ENCODE measurements at places on chromosomes 5 and 9.

- DNase-seq = no peak
These were observed 96.2 kb downstream of the C9orf50 start for GRCh38 chr9:129524582-129525270.

DNA sequence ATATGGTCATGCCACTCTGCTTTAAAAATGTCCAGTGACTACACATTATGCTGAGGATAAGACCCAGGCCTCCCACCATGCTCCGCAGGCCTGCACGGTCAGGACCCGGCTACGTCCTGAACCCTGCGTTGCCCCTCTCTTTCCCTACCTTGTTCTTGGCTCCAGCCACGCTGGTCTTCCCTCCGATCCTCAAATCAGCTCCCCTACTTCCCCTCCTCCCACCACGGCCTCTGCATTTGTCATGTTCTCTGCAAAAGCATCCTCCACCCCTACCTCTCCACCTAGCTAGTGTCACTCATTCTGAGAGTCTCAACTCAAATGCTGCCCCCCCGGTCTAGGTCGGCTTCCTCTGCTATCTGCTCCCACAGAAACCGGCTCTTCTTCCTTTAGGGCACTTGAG is 11.2 kb downstream of the GPX3 start:
- no peak for DNase-seq

GRCh38 chr9:121943463-121943862 is 149.6 kb downstream of the TTLL11 start:
- DNase-seq = no peak

DNA sequence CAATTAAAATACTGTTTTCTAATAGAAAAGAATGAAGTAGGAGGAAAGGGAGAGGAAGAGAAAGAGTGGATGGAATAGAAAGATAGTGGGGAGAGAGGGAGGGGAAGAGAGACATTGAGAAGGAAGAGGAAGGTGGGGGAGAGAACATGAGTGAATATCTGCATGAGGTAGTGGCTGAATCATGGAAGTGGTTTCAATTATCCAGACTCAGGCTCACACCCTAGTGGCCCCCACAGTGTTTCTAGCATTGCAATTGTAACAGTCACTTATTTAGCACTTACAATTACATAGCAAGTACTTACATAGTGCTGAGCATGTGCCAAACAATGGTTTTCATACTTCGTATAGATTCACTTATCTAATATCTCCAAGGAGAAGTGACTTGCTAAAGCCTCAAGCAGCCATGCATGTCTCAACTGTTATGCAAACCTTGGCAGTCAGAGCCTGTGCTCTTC is 72.7 kb downstream of the CAST start:
- no peak for DNase-seq

DNA sequence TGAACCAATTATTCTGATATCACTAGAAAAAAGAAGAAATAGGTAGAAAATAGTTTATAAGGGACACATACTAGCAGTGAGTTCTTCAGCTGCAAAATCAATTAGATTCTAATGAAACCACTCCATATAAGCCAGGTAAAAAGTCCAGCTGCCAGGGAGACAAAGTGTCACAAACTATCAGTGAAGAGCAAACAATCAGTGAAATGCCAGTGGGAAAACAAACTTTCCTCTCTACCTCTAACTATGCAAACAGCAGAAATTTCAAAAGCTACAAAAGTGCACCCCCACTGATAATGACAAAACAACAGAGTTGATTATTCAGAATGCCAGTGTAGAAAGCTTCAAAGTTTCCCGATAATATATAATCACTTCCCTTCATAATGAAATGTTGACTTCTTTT is 637.2 kb upstream of the ITGA1 start:
- DNase-seq = no peak

- DNase-seq = no peak
These were observed 92.1 kb downstream of the COL5A1 start for GRCh38 chr9:134733480-134734232.

DNA sequence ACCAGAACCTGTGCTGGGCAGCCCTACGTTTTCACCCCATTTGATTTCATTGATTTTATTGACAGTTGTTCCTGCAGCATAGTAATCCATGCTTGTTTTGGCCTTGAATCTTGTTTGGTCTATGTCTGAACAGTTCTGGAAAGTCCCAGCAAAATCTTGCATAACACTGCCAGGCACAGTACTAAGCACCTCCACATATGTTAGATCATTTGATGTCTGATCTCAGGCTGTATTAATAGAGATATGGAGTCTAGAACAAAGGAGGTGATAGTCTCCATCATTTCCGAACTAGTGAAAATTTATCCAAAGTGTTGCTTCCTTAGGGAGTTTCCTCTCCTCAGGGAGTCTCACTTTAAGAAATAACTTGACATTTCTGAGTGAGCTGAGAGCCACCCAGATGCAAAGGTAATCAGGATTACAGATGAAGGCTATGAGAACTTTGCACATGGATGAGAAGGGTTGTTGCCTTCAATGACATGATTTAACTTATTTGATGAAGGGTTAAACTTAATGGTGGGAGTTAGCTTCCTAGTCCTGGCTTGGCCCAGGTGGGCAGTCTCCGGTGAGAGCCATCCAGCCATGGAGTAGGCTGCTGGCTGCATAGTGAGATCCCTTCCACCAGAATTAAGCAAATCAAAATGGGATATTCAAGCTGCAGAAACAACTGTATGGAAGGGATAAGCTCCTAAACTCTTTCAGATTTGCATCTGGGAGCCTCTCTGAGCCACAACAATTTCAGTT is 173.8 kb upstream of the MVB12B start:
- DNase-seq = no peak

- no peak for DNase-seq
These were observed 37.7 kb downstream of the TSSK1B start for GRCh38 chr5:113397046-113397445.

DNA sequence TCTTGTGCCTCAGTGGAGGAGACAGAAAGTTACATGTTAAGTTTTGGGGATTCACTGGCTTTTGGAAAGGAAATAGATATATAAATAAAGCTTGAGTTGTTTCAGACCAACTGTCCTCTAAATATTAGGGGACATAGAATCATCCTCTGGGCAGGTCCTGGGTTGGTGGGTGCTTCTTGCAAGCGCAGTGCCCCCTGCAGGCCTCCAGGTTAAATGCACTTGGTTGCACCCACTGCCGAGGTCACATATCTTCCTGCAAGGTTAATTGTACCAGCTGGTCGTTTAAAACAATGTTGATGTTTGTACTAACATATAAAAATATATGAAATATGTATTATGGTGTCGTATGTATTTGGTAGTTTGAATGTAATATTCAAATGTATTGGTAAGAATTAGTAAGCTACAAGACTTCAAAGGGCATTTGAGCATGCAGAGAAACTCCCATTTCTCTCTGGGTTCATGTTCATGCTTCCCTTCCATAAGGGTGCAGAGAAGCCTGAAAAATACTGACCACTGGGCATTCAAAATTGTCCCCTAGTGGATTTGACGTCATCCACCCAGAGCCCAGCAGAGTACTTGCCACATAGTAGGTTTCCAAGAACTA is 87.0 kb downstream of the ZNF618 start:
- peak; percentile 67 for DNase-seq

DNA sequence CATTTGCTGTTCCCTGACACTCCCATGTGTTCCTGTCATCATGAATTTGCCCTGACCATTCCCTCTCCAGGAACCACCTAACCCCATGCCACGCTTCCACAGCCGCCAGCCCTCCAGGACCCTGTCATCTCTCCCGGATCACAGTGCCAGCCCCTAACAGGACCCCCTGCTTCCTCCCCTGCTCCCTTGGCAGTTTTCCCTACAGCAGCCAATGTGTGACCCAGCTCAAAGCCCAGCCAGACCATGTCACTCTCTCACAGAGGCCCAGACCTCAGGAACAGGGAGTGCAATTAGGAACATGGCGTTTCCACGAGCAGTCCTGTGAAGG is 8.1 kb downstream of the FOXE1 start:
- no peak for DNase-seq

GRCh38 chr5:138789771-138790242 is 36.6 kb downstream of the CTNNA1 start:
- no peak for DNase-seq

GRCh38 chr5:150846654-150847333 is 473 bp downstream of the IRGM start:
- peak; percentile 69 for DNase-seq

- no peak for DNase-seq
These were observed 28.7 kb upstream of the C5orf46 start for GRCh38 chr5:147935032-147935431.

- no peak for DNase-seq
These were observed 79.4 kb downstream of the NPR3 start for GRCh38 chr5:32790411-32790951.

DNA sequence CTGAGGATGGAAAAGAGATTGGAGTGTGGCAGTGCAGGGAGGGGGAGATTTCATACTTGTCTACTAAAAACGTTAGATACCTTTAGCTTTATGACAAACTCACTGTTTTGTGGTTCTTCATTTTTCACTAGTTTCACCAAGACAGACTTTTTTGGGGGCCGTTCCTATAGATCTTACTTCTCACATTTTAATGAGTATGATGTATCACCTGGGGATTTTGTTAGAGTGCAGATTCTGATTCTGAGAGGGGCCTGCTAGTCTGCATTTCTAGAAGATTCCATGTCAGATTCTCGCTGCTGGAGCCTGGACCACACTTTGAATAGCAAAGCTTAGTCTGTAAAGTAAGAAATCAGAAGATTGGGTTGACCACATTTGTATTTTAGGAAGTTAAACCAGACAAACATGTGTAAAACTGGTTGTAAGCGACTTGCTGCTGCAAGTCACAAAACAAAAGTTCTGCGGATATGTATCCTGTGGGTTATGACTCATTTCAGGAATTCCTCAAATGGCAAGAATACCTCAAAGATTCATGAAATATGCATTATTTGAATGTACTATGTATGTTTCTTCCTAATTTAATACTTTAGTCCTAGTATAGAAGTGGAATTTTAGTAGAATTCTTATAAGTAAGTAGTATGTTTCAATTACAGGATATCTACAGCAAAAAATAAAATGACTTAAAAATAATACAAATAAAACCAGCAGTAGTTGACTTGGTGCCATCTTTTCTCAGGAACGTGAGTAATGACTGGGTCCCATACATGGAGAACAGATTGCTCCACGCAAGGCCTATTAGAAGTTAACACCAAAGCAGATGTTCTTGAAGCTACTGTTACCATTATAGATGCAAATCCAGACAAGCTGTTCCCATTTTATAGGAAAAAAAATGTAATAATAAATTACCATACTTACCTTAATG is 27.8 kb downstream of the NFIL3 start:
- DNase-seq = no peak

- DNase-seq = no peak
These were observed 4.3 kb downstream of the SPINK4 start for GRCh38 chr9:33244137-33244784.

DNA sequence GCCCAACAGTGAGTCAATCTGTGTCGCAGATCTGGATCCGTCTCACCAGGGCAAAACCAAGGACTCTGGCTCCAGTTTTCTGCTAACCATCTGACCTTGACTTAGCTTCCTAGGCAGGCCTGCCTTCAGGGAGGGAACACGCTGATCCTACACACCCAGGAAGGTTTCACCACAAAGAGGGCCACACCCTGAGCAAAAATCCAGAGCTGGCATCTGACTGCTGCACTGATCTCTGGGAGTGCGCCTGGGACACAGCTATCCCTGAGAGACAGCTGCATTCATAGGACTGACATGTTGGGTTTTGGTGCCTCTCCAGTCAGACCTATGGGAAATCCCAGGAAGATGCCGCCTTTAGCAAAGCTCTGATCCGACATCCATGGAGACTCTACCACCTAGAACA is 47.5 kb downstream of the CDK5RAP2 start:
- DNase-seq = no peak

DNA sequence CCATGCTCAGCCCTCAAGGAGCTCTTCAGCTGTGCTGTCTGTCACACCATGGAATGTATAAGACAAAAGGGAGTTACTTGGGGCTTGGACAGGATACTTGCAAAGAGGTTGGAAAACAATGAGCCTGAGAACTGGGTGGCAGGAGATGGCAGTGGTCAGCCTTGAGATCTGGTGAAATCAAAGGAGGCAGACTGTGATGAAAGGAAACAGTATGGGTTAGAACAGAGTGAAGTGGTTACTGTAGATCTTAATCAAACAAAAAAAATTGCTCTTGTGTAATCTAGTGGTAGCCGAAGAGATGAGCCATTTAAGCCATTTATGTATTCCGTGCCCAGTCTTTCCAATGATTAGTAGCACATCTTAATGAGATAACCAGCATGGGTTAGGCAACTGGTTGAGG is 142.2 kb downstream of the SV2C start:
- no peak for DNase-seq

GRCh38 chr5:93805616-93806379 is 64.4 kb upstream of the POU5F2 start:
- DNase-seq = no peak

GRCh38 chr9:105059252-105059651 is 131.3 kb upstream of the ABCA1 start:
- DNase-seq = no peak

DNA sequence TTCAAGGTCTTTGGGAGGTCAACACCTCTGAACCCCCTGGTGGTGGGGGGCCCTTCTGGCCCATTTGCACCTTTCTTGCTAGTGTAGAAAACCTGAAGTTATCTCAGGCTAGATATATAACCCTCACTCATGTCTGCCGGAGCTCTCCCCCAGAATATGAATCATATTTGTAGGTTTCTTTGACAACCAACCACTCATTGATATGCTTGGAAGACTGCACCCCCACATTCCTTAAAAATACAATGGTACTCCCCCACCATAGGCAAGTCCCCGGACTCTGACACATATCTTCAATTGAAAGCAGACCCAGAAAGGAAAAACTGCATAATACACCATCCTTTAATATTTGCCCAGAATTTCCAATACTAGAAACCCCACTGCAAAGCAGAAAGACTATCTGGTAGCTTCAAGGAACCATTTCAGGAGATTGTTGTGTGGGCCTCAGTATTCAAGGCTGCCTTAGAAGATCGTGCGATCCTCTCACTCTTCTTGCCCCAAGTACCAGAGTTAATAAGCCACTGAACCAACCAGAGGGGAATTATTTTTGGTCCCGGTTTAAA is 978 bp upstream of the UBE2B start:
- no peak for DNase-seq

DNA sequence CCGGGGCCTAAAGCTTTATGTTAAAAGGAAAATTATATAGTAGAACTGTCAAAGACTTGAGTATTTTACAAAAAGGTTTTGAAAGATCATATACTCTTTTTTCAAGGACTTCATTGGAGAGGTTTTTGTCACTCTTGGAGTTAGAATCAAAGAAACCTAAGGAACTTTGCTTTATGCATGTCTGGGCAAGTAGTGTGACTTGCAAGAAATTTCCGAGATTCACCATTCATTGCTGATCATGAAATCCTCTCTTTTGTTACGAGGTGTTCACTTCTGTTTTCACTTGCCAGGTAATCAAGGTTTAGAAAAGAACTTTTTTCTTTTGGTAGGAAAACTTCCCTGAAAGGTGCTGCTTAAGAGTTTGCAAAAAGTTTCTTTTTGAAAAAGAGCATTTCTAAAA is 64.8 kb downstream of the NUP214 start:
- no peak for DNase-seq
